ENCODE measurements at places on chromosomes 12 and 14. TPM values are rescaled to one million over a fixed set of nuclear protein-coding genes. Genes with fewer than 3 reads are reported as not detected.

The CCDC38 gene
- not detected for total RNA-seq

The AQP6 gene
- total RNA-seq, result not detected

The GPR84 gene
- total RNA-seq, result not detected

The IL23A gene
- 0.89 TPM for total RNA-seq

The BATF gene
- total RNA-seq, result not detected

The CCDC196 gene
- not detected for total RNA-seq

The CBLN3 gene
- 1.9 TPM for total RNA-seq

The SERPINA12 gene
- not detected for total RNA-seq

The TIMM9 gene
- 37.9 TPM for total RNA-seq

The CLEC7A gene
- total RNA-seq, result not detected

The RILPL1 gene
- total RNA-seq, result 25.4 TPM

The TRHDE gene
- total RNA-seq, result 2.7 TPM

The NR1H4 gene
- not detected for total RNA-seq

The PLEKHH1 gene
- total RNA-seq, result 127 TPM

The STON2 gene
- 77.2 TPM for total RNA-seq

The CCDC60 gene
- 23.4 TPM for total RNA-seq

The ANO4 gene
- total RNA-seq, result 0.38 TPM

The PAWR gene
- total RNA-seq, result 92.3 TPM

The PTPN21 gene
- total RNA-seq, result 42.1 TPM

The PROX2 gene
- not detected for total RNA-seq

The SLC17A8 gene
- 1.2 TPM for total RNA-seq

The FERMT2 gene
- total RNA-seq, result 44.4 TPM

The RAD9B gene
- 0.33 TPM for total RNA-seq

The SAMD15 gene
- 9.5 TPM for total RNA-seq

The NGB gene
- total RNA-seq, result not detected

The OSGEP gene
- 89.0 TPM for total RNA-seq

The EML1 gene
- total RNA-seq, result 34.9 TPM

The AREL1 gene
- 44.0 TPM for total RNA-seq

The ANKS1B gene
- 10.1 TPM for total RNA-seq

The PLEKHA5 gene
- total RNA-seq, result 195 TPM

The CD163L1 gene
- total RNA-seq, result 1.1 TPM

The RNASE1 gene
- 4.5 TPM for total RNA-seq

The KLHDC1 gene
- total RNA-seq, result 2.8 TPM

The OR4K5 gene
- not detected for total RNA-seq

The AQP2 gene
- total RNA-seq, result 0.29 TPM

The SSPN gene
- total RNA-seq, result 2.1 TPM

The MAP1LC3B2 gene
- total RNA-seq, result 0.84 TPM

The KCNH5 gene
- 3.1 TPM for total RNA-seq

The TEX52 gene
- not detected for total RNA-seq

The CDKN3 gene
- total RNA-seq, result 20.5 TPM

The FGF23 gene
- total RNA-seq, result 0.14 TPM

The PIWIL1 gene
- total RNA-seq, result not detected

The RNASE7 gene
- not detected for total RNA-seq
